NCI-H187 (cell line): ENCODE measurements at places on chromosomes 7 and 10.
A peak's percentile ranks its signal among the peaks of the same experiment; 100 is the strongest.

- DNase-seq: peak; percentile 12
Measured at GRCh38 chr7:140732416-140732815, 35.9 kb downstream of the NDUFB2 start.

- peak; percentile 23 for DNase-seq
Measured at GRCh38 chr7:18345641-18346234, 149.8 kb upstream of the HDAC9 start.

DNA sequence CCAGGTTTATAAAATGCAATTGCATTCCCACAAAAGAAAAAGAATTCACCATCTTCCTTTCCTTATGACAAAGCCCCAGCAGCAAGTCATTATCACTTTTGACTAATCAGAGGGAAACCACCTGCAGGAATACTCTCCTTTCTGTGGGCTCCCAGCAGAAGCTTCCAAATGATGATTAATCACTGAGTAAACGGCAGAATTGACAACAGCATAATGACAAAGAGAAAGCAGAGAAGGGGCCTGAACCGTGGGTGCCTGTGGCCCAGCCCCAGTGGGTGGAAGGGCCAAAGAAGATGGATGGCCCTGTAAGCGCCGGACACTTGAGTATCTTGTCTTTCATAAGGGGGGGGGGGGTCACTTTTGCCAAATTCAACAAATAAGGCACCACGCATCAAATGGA lies 152.4 kb upstream of the NRBF2 start:
- DNase-seq: no peak

DNA sequence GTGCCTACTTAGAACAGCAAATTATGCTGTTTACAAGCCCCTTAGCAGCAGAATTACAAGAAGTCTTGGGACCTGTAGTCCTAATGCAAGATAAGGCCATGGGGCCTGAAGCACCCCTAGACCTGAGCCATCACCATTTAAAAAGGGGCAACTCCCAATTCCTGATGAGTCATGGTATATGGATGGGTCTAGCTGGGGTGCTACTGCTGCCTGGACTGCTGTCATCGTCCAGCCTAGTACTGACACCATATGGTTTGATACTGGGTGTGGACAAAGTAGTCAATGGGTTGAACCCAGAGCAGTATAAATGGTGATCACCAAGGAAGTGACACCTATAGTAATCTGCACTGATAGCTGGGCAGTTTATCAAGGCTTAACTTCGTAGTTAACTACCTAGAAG lies 450.0 kb downstream of the IPMK start:
- no peak for DNase-seq

- DNase-seq: no peak
Measured at GRCh38 chr10:44258019-44258418, 126.9 kb downstream of the CXCL12 start.

DNA sequence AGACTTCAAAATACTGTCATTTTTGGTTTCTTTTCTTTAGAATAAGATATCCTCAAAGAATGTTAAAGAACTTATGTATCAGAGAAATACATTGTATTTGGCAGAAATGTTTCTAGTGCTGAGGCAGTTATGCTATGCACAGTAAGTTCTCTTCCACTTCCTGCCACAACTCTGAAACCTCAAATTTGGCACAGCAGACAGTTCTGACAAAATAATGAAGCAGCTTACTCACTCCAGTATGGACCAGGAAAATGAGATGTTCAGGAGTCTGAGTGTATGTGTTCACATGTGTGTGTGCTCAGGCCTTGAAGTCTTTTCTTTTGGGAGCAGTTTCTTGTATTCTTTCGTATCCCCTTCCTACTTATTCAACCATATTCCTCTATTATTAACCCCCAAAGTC lies 197.0 kb upstream of the AGK start:
- no peak for DNase-seq
